Foreskin keratinocyte (primary cell): ENCODE measurements at places on chromosomes 6 and 20.

DNA sequence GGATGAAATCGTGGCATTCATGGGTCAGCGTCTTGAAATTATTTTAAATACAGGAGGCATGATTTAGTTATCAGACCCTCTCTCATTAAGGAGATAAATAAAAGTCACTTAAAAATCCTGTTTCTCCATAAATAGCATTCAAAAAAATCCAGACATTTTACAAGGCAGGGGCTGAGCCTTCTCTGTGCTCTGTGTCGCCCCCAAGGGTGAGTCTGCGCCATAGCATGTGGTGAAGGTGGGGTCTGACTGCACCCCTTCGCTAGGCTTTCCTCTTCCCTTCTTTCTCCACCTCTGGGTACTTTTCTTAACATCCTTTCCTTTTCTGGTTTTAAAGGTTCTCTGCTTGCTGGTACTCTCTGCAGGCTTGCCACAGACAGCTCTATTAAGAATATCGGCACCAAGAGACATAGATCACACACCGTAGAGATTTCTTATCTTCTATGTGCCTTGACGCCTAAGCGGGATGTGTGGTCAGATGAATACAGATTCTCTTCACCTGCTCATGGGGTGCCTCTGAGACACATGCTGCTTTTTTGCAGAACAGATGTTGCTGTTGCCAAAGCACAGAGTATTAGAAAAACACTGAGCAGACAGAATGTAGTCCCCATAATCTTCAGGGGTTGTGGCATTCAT lies 20.1 kb upstream of the FAM209A start:
- no peak for DNase-seq

DNA sequence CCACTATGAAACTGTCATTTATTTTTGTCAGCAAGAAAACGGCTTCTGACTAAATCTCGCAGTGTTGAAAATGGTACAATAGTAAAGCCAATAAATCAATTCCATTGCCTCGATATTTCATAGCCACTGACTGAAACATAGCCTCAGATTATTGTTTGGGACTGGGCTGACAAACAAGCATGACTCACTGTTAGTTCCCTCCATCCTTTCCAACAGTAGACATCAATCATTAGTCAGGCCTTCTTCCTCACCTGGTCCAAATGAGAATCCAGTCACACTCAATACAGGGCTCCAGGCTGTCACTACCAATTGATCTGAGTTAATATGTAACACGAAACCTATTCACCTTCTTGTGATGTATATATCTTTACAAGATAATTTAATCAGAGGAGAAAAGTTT lies 66.1 kb downstream of the ADGRB3 start:
- DNase-seq: no peak

DNA sequence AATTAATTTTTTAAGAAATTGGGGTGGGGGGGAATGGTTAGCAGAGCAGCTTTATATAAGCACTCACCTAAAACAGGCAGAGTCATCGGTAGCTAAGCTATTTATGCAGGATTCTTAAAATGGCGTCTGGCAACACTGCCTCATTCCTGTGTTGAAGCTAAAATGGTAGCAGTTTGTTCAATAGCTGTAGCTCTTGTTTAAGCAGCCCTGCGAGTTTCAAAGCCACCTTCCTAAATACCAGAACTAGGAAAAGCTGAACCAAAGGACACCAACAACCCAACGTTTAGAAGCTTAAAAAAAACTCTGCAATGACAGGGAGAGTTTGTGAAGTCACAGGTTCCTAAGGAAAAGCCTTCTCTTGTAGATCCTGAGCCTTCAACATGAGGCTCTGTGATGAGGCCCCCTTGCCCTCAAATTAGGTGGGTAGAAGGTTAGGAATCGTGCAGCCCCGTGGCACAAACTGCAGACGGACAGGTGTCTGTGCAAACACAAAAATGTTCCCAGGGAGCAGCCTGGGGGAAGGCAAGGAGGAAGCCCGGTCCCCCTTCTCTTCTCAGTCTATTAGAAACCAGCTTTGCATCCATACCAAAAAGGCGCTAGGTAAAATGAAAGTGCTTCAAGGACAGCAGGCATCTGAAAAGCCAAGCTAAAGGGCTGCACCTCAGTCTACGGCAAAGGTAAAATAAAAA lies 4.7 kb downstream of the ZMYND8 start:
- DNase-seq: no peak

- no peak for DNase-seq
Observed at GRCh38 chr20:44326391-44327159, 10.3 kb upstream of the R3HDML start.

- DNase-seq: no peak
Observed at GRCh38 chr20:45975686-45976085, 3.7 kb upstream of the ZNF335 start.

DNA sequence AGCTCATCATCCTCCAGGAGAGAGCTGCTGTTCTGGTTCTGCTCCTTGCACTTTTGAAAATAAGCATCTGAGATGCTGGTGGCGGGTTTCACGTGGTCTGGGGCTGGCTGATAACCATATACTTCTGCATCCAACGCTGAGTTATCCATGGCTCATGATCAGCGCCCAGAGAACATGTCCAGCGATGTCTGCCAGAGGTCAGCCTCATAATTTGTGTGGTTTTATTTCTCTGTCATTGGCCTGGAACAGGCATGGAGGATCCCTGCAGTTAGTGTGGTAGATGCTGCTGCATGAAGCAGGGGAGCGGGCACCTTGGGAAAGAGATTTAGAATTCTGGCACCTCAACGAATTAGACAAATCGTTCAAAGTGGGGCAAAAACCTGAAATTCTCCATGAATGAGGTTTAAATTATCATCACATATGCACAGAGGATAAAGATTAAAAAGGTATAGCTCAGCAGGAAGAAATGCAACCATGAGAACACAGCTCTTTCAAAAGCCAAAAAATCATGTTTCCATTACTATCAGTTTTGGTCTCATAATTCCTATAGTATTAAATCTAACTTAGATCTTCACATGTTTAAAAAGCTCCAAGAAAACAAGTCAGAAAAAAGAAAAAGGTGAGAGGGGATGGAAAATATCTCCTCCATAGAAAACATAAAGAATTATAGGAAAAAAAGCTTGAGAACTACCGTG lies 157.2 kb downstream of the SOD2 start:
- no peak for DNase-seq

DNA sequence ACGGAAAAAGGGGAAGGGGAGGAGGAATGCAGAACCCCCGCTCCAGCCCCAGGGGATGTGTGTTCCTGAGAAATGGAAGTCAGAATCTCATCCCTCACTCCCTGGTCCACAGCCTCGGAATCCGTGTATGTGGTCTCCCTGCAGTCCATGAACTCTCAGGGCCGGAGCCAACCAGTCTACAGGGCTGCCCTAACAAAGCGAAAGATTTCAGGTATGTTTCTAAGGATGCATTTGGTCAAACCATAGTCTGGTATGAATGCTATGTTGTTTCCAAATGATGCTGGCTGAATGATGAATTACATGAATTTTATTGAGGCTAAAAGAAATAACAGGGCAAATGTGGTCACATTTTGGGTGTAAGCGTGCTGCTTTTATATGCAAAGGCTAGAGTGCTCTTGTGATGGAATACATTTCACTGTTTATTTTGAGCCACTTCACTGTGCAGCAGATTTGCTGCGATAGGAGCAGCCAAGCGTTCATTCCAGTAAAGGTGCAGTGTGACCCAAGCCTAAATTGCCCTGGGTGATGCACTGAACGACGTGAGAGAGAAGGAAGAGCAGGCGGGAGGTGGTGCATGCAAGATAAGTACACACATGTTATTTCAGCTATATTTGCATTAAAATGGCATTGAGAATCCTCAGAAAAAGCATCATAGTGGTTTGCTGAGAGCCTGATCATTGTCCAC lies 52.4 kb downstream of the FNDC1 start:
- DNase-seq: no peak

DNA sequence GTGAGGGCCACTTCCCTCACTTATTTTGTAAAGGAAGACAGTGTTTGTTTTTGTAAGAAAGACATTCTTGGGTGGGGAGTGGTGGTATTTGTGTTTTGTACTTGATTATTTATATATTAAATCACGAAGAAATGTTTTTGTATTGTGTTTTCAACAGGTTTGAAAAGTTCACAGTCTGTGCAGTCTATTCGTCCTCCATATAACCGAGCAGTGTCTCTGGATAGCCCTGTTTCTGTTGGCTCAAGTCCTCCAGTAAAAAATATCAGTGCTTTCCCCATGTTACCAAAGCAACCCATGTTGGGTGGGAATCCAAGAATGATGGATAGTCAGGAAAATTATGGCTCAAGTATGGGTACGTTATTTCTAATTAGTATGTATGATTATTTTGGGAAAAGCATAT lies 137.2 kb downstream of the NCOA3 start:
- DNase-seq: no peak

GRCh38 chr6:167093922-167094432 lies 28.9 kb upstream of the CCR6 start:
- DNase-seq: no peak
